ENCODE measurements at places on chromosomes 12 and 14. TPM values are rescaled to one million over a fixed set of nuclear protein-coding genes. Genes with fewer than 3 reads are reported as not detected.

GRCh38 chr14:95246870-95247269 is 72.8 kb downstream of the CLMN start:
- DNase-seq, result no peak

GRCh38 chr12:104458694-104459367 is 2.1 kb downstream of the CHST11 start:
- no peak for DNase-seq

DNA sequence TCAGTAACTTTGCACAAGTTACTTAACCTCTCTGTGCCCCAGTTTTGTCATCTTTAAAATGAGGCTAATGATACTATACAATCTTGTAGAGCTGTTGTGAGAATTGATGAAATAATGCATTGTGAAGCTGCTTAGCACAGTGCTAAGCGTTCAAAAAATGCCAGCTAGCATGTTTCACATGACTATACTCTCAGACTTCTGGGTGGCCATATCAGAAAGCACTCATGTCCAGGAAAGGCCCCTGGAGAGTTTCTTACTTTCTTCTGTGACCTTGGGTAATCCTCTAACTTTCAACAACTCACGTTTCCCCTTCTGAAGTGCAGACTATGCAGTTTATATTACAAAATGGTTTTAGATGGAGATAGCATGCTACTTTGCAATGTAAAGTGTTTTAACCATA is 68.1 kb downstream of the TPH2 start:
- DNase-seq, result no peak

GRCh38 chr14:36226164-36226563 is 49.6 kb upstream of the PTCSC3 start:
- DNase-seq, result no peak

- peak; percentile 5 for DNase-seq
Measured at GRCh38 chr12:21296751-21297406, 37.8 kb downstream of the SLCO1A2 start.

DNA sequence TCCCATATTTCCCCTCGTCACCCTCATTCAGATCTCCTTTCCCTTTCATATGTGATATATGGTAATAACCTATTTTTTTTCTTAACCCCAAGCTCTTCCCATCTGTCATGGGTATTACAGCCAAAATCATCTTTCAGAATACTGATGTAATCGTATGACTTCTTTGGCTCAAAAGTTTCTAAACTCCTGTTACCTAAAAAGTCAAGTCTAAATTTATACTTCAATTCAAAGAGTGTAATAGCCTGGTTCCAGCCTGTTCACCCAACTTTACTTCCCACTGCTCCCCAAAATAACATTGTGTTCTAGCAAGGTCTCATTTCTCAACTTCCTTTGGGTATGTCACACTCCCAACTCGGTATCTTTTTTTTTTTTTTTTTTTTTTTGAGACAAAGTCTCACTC is 48.5 kb downstream of the TBK1 start:
- DNase-seq, result no peak

GRCh38 chr14:61608245-61609165 is 86.8 kb upstream of the HIF1A start:
- DNase-seq, result no peak

- no peak for DNase-seq
Measured at GRCh38 chr12:54605138-54605970, 16.9 kb upstream of the PPP1R1A start.

DNA sequence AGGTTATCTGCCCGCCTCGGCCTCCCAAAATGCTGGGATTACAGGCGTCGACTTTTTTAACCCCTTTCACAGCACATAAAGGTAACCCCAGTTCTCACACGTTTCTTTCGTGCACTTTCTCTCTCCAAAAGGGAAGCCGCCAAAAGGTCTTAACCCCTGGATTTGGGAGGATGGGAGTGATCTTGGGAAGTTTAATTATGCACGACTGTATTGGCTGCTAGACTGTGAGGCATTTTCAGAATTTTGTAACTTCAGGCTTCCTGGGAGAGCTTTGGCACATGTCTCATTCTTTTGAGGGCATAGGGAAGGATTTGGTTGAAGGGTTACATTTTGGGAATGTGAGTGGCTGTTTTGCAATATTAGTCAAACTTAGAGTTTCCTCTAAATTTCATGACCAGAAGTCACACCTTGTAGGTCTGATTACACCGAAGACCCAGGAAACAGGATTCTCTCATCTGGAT is 1.4 kb upstream of the SMARCC2 start:
- DNase-seq, result no peak

- no peak for DNase-seq
Measured at GRCh38 chr12:115013236-115013981, 329.4 kb upstream of the TBX3 start.

DNA sequence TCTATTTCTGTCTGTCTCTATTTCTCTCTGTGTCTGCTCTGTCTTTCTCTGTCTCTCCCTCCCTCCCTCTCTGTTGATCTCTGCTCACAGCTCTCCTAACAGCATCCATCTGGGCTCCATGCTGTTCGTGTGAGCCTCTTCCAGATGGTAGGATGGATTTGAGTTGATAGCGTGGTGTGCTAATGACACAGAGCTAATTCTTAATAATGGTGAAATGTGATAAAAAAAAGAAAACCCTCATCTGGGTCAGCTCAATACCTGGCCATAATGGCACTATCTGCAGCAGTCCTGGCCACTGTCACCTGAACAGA is 96.4 kb downstream of the AACS start:
- DNase-seq, result no peak

DNA sequence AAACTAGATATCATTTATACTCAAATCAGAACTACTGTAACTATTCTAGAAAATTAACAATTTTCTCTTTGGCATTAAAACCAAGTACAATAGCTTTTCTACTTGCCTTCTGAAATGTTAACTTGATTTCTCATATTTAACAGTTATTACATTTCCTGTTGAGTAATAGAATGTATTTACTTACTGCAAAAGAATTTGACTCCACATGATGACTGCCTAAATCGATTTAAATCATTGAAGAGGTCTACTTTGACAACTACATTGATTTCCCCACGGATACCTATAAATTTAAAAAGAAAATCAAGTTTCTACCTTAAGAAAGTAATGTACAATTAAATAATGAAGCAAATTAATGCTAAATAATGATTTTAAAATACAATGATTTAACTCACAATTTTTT is 18.9 kb downstream of the C2CD5 start:
- no peak for DNase-seq

GRCh38 chr14:59213368-59214315 is 25.2 kb downstream of the DAAM1 start:
- DNase-seq, result no peak

DNA sequence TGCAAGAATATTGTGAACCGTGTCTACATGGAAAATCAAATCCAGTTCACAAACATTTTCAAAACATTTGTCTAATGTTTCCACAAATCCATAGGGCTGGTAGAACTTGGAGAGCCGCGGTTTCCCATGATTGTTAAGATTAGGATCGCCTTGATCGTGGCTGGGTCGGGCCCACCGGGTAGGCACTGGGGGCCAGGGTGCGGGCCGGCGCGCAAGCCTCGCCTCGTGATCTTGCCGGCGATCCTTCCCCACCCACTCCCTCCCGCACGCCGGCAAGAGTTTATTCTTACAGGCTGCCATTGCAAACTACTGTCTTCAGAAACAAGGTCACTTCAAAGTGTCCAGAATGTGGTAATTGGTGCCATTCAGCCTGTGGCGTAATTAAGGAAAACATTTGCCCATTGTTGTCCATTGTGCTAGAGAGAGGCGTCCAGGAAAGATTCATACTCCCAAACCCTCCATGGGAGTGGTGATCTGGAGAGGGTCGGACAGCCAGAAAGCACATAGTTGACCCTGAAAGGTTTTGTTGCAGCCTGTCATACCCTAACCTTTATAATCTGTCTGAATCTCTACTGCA is 95.5 kb downstream of the BORCS5 start:
- no peak for DNase-seq

- no peak for DNase-seq
Measured at GRCh38 chr14:55964821-55965220, 153.4 kb upstream of the PELI2 start.

DNA sequence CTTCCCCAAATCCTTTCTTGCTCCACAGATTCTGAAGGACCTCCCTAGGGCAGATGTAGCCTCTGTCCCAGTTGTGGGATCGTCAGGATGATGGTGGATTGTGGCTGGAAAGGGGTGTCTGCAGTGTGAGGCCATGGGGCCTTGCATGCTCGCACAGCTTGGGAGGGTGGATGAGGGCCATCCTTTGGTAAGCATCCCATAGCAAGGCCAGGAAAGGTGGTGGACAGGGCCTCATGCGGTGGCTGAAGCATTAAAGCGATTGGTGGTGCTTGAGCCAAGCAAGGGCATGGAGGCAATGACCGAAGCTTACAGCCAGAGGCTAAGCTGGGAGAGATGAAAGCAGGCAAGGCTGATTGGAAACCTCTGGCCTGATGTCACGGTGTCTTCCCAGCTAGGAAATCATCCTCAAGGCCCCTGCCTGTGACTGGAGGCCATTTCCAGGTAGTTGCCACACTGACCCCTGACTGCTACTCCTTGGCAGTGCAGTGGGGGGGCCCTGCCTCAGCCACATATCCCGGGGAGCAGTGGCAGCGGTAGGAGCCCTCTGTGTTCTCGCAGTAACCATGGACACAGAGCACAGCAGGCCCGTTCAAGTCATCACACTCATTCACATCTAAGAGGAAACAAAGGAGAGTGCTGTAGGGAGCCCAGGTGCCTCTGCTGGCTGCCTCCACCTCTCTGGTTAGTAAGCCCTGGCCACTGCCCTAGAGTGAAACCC is 7.0 kb downstream of the ISCA2 start:
- DNase-seq, result no peak

DNA sequence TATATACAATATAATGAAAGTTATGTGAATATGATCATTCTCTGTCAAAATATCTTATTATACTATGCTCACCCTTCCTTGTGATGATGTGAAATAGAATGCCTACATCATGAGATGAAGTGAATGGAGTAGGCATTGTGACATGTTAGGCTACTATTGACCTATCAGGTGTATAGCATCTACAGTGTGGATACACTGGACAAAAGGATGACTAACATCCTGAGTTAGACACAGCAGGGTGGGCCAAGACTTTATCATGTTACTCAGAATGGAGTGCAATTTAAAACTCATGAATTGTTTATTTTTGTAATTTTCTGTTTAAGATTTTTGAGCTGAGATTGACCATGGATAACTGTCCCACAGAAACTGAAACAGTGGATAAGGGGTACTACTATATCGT is 53.4 kb upstream of the NAV3 start:
- DNase-seq, result no peak

DNA sequence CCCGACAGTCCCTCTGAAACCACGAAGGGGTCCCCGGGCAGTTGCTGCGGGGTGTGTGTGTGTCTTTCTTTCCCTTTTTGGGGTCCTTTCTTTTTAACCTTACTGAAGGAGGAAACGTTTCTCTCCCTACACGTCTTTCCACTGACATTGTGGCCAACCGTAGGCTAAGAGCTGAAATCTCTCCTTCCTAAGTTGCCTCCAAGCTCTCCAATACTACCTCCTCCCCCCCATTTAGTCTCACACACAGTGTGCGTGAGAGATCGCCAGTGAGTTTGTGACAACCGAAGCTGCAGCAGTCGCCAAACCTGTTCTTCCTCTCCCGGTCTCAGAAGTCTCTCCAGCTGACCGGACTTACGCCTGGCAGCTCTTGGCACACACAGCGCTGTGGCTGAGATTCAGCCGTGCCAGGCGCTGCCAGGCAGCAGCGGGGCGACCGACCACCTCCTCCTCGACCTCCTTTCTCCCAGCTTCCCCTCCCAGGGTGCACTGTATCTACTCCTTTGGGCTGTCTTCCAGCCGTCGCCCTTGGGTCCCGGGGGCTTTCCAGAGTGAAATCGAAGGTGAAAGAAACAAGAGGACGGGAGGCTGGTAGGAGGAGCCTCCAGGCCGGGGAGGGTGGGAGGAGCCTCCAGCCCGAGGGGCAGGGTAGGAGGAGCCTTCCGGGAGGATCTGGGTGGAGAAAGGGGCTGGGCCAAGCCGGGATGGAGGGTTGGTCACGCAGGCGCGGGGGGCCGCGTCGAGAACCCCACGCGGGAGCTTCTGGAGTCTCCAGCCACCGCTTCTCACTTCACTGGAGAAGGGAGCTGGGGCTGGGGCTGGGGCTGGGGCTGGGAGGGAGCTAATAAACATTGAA is at the start of gene TMTC2:
Gene TMTC2 (plus strand): TSS at position 739 of the 853 bp plus-strand sequence.
- peak; percentile 90 for DNase-seq

- DNase-seq, result no peak
Measured at GRCh38 chr14:99229654-99230207, 42.3 kb downstream of the BCL11B start.

- no peak for DNase-seq
Measured at GRCh38 chr12:124496584-124496983, 70.8 kb downstream of the NCOR2 start.

DNA sequence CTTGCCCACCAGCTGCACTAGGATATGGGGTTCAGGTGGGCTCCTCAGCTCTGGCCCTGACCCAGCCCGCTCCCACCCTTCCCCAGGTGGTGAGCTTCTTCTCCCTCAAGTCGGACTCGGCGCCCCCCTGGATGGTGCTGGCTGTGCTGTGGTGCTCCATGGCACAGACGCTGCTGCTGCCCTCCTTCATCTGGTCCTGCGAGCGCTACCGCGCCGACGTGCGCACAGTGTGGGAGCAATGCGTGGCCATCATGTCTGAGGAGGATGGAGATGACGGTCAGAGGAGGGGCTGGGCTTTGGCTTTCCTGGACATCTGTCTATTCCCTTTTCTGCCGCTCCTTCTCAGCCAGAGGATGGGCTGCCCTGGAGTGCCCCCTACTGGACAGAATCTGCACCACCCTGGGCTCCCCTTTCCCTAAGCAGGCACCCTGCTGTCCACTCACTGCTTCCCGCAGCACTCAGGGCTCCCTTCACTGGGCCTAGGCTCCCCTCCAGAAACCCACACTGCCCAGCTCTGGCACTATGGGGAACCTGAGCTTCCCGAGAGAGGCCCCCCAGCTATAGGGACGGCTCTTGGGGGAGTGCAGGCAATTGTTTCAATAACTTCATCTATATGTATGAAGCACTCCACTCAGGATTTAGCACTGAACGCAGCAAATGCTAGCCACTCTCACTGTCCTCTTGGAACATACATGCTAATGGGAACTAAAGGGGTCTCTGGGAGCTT is 2.6 kb upstream of the P3H3 start:
- DNase-seq, result peak; percentile 69

- DNase-seq, result no peak
Measured at GRCh38 chr12:49903700-49904423, at the start of gene FAIM2. TSS of gene FAIM2 (minus strand) at chr12:49903900. CDS start at chr12:49903792, 108 bp downstream.

- DNase-seq, result no peak
Measured at GRCh38 chr12:89345376-89345775, 6.9 kb downstream of the DUSP6 start.

POLE2 gene
- total RNA-seq, result 16.2 TPM

ZDHHC22 gene
- not detected for total RNA-seq

AHNAK2 gene
- total RNA-seq, result 35.9 TPM

DUSP16 gene
- total RNA-seq, result 11.2 TPM

GZMB gene
- not detected for total RNA-seq

LTBR gene
- total RNA-seq, result 80.4 TPM

C12orf60 gene
- total RNA-seq, result 2.4 TPM

GLT8D2 gene
- total RNA-seq, result 0.26 TPM

TXNRD1 gene
- total RNA-seq, result 1,733 TPM

ACTN1 gene
- total RNA-seq, result 71.1 TPM

CCDC196 gene
- not detected for total RNA-seq

FGD6 gene
- 2.2 TPM for total RNA-seq

GLI1 gene
- total RNA-seq, result 5.0 TPM

FOXN3 gene
- 8.7 TPM for total RNA-seq

SYCP3 gene
- total RNA-seq, result 0.14 TPM

KRT79 gene
- total RNA-seq, result not detected

ANKRD33 gene
- total RNA-seq, result not detected

TMEM63C gene
- total RNA-seq, result not detected

NRXN3 gene
- 7.0 TPM for total RNA-seq

SOX5 gene
- not detected for total RNA-seq

BICDL1 gene
- total RNA-seq, result 3.2 TPM

Data from NCI-H460 (cell line).